Occipital lobe (tissue), 3 donors: ENCODE measurements at places on chromosomes 4 and X. TPM values are rescaled to one million over a fixed set of nuclear protein-coding genes. Genes with fewer than 3 reads are reported as not detected.
A peak's percentile ranks its signal among the peaks of the same experiment; 100 is the strongest.

DNA sequence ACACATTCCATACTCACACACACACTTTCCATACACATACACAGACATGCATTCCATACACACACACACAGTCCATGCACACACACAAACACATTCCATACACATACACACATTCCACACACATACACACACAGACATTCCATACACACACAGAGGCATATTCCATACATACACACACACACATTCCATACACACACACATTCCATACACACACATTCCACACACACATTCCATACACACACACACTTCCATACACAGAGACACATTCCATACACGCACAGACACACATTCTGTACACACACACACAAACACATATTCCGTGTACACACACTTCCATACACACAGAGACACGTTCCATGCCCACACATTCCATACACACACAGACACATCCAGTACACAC, 14.8 kb downstream of the LINC00632 start:
- no peak for DNase-seq

DNA sequence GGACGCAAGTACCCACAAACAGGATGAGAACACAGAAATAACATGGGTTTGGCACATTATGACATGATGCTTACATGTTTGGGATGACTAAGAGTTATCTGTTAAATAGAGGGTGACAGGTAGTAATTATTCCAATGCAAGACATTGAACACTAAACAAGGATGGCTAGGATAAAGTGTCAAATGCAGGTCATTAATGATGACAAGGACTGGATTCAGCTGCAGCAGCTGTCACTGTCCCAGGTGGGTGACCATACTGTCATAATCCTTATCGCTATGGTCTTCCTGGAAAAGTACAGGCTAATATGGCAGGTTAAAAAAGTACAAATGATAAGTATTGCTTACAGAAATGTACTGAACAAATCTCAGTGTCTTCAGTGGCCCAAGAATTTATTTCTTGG, 123.9 kb downstream of the ANTXR2 start:
- no peak for DNase-seq

- DNase-seq = no peak
Observed at GRCh38 chr4:80045786-80046185, 27.2 kb downstream of the ANTXR2 start.

- DNase-seq = no peak
Observed at GRCh38 chr4:9980898-9981297, 40.4 kb downstream of the SLC2A9 start.

DNA sequence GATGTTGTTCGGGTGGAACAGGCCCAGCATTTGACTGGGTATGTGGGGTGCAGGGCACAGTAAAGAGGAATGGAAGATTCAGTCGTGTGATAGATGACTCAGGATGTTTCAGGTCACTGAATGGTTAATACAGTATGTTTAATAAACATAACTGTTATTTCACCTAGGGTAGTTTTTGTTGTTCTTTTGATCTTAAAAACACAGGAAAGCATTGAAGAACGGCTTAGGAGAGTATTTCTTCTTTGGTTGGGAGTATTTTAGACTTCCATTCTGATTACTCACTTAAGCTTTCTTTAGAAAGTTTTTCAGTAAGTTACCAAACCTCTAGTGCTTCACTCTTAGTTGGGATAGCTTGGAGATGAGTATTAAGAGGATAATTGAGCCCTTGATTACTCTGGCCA, 62.3 kb downstream of the STAG2 start:
- no peak for DNase-seq

Gene TMPRSS11B
- total RNA-seq = 0.78 TPM

Gene CCNG2
- total RNA-seq = 139 TPM

Gene TMEM255A
- 1.4 TPM for total RNA-seq

Gene RAB33A
- total RNA-seq = 36.5 TPM

- no peak for DNase-seq
Observed at GRCh38 chr4:83387012-83387411, 52.4 kb upstream of the HPSE start.

GRCh38 chr4:55127521-55127920, 2.1 kb upstream of the KDR start:
- no peak for DNase-seq

Gene CC2D2A
- 19.8 TPM for total RNA-seq

GRCh38 chr4:185343726-185344581, 51.8 kb downstream of the LRP2BP start:
- no peak for DNase-seq

Gene ANK2
- total RNA-seq = 648 TPM

Gene TLL1
- 0.78 TPM for total RNA-seq

DNA sequence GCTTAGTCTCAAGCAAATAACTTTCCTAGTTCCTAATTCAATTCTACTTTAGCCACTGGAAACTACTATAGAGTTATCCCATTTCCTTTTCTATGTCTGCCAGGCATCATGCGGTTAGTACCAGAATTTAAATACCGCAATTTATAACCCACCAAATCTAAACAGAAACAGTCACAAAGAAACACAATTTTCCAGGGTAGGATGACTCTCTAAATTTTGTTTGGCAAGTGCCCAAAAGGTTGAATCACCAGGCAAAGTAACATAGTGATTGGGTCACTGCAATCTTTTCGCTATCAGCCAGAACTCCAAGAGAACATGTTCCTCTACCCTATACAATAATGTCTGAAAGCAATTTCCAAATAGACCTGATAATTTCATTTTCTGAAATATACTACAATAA, 240.2 kb upstream of the GRIA3 start:
- DNase-seq = no peak

Gene NLGN4X
- 56.1 TPM for total RNA-seq

Gene USP17L10
- total RNA-seq = not detected

DNA sequence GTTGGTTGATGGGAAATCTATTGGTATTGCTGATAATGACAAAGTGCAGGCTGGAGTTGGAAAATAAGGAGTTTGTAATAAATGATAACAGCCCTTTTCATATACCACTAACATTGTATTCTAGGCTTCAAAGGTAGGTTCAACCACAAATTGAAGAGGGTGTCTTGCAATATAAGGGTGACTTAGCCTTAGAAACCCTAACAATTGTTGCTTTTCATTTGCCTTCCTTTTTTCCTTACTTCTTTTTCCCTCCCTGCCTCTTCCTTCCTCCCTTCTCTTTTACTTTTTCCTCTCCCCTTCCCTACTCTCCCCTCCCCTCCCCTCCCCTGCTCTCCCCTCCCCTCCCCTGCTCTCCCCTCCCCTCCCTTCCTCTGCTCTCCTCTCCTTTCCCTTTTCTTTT, 10.9 kb upstream of the AGA start:
- DNase-seq = no peak

DNA sequence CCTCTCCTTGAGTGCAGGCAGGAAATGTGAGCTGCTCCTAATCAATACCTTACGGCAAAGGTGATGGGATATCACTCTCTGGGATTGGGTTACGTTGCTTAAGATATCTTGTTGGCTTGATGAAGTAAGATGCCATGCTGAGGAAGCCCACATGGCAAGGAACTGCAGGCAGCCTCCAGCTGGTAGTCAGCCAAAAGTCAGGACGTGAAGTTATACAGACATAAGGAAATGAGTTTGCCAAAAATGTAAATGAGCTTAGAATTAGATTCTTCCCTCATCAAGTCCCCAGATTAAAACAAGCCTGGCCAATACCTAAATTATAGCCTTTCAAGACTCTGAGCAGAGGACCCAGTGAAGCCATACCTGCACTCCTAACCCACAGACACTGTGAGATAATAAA, 155.0 kb downstream of the QDPR start:
- DNase-seq = peak; percentile 17

- DNase-seq = no peak
Observed at GRCh38 chr4:15774020-15774420, 4.1 kb upstream of the CD38 start.

GRCh38 chr4:61918987-61919386, 718.9 kb downstream of the ADGRL3 start:
- DNase-seq = no peak

DNA sequence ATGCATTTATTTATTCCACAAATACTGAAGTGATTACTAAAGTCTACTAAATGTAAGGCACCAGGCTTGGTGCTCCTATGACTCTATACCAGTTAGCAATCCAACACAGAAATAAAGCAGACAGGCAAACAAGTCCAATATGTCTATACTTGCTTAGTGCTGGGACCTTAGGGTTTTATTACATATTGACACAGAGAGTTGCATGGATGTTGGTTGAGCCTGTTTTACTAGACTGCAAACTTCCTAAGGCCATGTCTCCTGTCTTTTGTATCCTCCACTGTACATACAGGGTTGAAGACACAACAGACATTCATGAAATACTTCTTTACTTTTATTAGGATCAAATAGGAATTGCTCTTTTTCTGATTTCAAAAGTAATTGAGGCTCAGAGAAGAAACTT, 69.0 kb downstream of the LNX1 start:
- no peak for DNase-seq

DNA sequence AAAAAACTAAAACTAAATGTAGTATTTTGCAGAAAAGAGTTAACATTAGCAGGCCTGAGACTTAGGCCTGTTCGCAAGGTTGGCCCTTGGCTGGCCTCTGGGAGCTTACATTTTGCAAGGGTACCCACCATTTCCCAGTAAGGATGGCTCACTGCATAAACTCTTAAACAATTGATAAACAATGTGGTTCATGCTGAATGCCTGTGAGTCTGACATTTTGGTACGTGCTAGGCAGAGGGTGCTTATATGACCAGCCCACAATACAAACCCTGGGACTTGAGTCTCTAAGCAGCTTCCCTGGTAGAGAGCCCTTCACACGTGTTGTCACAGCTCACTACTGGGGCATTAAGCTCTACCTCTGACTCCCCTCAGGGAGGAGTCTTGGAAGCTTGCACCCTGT, 7.4 kb downstream of the PRPS2 start:
- DNase-seq = no peak

GRCh38 chr4:7742807-7743280, 196.8 kb downstream of the AFAP1 start:
- no peak for DNase-seq

DNA sequence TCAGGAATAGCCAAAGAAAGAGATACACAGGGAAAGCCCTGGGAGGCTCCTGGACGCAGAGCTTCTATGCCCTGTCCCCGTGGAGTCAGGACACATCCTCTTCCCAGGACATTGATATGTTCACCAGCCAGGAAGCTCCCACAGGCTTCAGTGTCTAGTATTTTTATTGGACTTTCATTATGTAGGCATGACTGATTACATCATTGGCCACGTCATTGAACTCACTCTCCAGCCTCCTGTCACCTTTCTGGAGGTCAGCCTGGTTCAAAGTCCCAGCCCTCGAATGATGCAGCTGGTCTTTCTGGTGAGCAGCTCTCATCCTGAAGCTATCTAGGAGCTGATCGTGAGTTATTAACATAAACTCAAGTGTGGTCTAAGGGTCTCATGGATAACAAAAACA, 104.1 kb downstream of the CPEB2 start:
- no peak for DNase-seq

DNA sequence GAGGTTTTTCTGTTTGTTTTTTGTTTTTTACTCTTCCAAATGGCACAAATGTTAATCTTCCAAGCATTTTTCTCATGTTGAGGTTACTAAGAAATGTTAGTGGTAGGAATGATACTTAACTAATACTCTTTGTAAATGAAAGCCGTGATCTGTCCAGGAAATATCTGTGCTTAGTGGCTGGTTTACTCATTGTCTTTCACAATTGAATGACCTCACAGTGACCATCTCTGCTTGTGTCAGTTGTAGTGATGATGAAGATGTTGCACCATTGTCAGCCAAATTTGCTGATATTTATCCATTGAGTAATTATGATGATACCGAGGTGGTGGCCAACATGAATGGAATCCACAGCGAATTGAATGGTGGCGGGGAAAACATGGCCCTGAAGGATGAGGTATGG, 93.5 kb downstream of the TNIP2 start:
- no peak for DNase-seq

- DNase-seq = no peak
Observed at GRCh38 chrX:43314525-43314924, 341.6 kb upstream of the MAOA start.

Gene MSANTD1
- total RNA-seq = 5.9 TPM

DNA sequence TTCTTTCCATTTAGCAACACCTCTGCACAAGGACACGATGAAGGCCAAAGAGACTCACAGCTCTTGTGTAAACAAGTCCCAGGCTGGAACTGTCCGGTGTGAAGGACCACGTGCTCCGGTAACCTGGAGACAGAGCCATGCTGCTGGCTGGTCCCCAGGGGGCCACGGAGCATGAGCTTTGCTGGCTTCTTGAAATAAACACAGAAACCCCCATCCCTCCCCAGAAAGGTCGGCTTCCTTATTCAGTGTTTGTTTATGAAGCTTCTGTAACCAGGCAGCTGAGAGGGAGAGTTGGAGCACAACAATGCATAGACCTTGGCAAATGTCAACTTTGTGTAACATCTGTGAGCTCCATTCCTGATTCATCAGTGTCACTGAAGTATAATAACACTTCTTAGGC, 109.4 kb downstream of the GPR143 start:
- no peak for DNase-seq

DNA sequence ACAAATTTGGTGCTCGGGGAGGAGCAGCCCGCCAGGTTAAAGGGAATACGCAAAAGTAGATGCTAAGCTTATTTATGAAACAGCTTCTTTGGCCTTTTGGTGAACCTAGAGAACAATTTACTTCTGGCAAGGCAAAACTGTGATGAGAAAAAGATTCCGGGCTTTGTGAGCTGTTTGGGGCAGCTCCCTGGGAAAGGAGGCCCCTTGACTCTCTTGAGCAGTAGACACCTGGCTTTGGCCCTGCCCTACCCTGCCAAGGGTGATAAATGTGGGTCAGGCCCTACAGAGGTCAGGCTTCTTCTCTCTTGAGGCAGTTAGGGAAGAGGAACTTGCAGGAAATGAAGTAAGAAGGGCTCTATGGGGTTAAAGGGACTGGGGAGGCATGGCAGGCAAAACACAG, 509.6 kb downstream of the MID1IP1 start:
- DNase-seq = no peak

Gene FGFBP1
- not detected for total RNA-seq

DNA sequence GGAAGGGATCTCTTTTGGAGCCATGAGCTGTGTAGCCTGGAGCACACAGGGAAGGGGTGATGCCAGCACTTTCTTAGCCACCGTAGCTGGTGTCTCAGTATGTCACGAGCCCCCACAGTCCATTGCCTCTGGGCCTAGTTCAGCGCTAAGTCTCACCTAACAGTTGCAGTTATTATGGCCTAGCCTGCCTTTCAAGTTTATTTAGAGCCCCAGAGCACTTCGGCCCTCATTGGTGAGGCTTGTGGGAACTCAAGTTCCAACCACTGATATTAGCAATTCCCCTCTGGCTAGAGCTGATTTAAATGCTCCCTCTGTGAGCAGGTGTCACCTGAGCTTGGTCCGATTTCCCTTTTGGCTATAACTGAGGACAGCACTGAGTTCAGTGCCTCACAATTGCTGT, 388.4 kb upstream of the MAOA start:
- no peak for DNase-seq

DNA sequence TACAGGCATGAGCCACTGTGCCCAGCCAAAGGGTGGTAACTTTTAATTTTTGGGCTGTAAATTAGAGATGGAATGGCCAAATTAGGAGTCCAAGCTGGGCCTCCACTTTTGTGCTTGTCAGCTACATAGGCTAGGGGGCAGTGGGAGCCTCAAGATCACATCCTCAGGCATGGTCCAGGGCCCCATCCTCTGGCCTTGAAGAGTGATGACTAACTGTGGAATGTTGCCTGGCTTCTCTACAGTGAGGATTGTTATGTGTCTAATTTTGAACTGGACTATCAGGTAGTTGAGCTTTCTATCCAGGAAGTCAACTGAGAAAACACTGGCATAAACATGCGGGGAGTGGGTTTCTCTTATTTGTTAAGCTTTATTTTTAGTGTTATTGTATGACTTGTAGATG, 33.0 kb downstream of the CCNG2 start:
- no peak for DNase-seq
